ENCODE measurements at places on chromosomes 7 and 10.

DNA sequence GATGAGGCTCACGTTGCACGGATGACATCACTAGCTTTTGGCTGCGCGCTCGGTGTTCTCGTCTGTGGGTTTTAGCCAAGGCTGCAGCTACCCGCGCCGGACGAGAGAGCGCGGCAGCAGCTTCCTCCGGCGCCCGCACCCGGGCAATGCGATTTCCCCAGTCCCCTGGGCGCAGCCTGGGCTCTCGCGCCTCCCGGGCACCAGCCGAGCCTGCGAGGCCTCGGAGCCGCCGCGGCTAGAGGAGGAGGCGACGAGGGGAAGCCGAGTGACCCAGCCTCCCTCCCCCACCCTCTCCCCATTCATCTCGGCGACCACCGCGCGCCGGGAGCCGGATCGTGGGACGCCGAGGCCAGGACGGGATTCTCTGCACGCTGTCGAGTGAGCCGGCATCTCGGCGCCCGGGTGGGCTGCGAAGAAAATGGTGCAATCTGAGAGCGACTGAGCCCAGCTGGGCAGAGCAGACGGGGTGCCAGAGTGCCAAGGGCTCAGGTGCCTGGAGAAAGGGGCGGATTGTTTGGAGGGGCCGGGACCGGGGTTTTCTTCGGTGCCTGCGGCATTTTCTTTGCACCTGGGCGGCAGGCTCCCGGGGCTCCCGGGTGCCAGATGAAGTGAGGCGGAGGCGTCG, 1.2 kb upstream of the TMEM178B start:
- DNase-seq: peak; percentile 16

- no peak for DNase-seq
Observed at GRCh38 chr7:41786404-41786803, 83.5 kb upstream of the INHBA start.

DNA sequence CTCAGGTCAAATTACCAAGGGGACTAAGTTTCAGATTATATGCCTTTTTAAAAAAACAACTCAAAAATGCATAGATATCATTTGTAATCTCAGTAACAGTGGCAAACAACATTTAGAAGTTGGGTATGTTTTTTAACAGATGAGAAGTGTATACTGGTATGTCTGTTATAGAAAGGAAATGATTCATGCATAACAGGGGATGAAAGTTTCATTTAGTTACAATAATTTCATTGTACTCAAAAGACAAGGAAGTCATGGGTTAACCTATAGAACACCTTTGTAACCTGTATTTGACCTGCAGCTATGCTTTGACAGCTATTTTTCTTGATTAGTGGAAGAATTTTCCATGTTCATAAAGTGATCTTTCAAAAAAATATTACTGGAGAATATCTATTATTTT, 35.4 kb upstream of the FAM133B start:
- no peak for DNase-seq

DNA sequence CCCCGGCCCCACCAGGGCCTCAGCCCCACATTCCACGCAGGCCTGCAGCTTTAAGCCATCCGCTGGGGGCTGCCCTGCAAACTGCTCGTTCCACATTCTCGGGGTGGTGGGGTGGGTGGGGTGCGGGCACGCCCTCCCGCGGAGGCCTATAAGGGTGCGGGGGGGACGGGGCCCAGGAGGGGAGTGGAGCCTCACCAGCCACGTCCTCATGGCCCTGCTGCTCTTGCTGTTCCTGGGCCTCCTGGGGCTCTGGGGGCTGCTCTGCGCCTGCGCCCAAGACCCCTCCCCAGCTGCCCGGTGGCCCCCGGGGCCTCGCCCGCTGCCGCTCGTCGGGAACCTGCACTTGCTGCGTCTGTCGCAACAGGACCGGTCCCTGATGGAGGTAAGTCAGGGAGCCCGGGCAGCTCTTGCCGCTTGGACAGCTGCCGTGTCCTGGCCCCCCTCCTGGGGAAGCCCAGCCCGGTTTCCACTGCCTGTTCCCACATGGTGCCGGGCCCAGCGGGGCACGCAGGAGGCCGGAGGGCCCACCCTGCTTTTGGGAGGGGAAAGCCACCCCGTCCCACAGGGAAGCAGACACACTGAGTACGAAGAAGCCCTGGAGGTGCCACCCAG, at the start of gene CYP2W1:
TSS of gene CYP2W1 (plus strand) at position 178 of the 612 bp plus-strand sequence. CDS start at position 209, 31 bp downstream.
- no peak for DNase-seq

GRCh38 chr7:103113164-103113563, 35.7 kb downstream of the NAPEPLD start:
- no peak for DNase-seq

- no peak for DNase-seq
Observed at GRCh38 chr7:130966246-130967009, 232.4 kb upstream of the KLF14 start.
